ENCODE measurements at places on chromosomes 6 and 20.

DNA sequence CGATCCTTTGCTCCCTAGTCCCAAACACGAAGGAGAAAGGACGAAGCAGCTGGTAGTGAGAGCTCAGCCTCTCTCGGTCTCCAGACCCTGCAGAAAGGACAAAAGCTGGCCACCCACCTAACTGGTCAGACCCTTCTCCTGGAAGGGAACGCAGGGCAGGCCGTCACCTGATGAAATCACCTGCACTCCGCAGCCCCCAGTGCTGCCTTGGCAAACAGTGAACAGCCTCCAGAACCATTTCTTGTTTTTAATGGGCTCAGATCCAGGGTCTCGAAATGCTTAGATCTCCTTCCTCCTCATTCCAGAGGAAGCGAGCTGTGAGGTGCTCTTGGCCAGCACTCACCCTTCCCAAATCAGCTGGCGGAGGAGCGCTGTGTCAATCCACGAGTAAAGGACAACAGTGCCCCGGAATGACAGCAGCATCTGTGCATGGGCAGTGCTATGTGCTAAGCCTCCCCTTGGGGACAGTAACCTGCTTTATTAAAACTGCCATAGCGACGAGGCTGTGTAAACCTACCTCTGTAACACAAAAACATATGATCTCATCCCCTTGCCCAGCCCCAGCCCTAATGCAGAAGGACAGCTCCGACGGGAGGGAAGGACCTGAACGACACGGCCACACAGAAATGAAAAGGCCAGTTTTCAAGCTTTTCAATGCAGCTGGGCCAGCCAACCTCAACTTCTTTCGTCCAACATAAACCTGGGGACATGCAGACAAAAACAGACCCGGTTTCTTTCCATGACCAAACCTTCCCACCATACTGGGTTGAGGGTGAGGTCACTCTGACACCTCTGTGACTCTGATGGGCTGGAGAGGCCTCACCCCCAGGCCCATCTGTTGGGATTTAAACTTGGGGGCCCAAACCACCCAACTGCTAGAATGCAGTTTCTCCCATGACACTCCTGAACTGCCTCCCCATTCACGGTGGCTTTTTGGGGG, 43.3 kb downstream of the SULF2 start:
- no peak for DNase-seq

GRCh38 chr20:22824077-22824476, 211.0 kb upstream of the SSTR4 start:
- no peak for DNase-seq

- no peak for DNase-seq
Measured at GRCh38 chr6:105594821-105595220, 191.9 kb upstream of the PREP start.

DNA sequence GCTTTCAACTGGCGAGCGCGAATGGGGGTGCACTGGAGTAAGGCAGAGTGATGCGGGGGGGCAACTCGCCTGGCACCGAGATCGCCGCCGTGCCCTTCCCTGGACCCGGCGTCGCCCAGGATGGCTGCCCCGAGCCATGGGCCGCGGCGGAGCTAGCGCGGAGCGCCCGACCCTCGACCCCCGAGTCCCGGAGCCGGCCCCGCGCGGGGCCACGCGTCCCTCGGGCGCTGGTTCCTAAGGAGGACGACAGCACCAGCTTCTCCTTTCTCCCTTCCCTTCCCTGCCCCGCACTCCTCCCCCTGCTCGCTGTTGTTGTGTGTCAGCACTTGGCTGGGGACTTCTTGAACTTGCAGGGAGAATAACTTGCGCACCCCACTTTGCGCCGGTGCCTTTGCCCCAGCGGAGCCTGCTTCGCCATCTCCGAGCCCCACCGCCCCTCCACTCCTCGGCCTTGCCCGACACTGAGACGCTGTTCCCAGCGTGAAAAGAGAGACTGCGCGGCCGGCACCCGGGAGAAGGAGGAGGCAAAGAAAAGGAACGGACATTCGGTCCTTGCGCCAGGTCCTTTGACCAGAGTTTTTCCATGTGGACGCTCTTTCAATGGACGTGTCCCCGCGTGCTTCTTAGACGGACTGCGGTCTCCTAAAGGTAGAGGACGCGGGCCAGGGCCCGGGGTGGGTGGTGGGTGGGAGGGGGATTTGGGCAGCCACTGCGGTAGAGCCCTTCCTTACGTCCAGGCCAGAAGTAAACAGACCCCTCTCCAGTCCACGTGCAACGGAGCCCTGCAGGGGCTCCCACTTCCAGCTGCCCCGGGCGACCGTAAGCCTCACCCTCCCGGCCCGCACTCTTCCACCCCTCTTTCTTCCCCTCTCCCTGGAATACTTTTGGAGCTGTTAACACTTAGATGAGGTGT, 998 bp downstream of the BMP2 start:
- DNase-seq: no peak

DNA sequence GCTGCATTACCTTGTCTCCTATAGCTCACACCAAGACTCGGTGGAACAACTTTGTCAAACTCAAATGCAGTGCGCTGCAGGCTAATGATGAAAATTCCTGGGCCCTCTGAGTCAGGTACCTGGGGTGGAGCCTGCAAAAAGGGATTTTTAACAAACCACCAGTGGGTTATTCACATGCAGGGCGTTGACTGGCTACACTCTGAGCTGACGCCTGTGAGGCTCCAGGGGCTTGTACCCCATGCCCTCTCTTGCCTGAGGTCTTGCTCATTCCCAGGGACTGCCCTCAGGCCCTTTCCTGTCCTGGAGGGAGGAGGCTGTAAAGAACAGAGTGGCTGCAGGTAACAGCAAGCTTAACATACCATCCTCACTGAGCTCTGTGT, 9.2 kb downstream of the GTSF1L start:
- no peak for DNase-seq

GRCh38 chr6:157278171-157278570, 45.1 kb downstream of the TMEM242 start:
- DNase-seq: no peak

- no peak for DNase-seq
Measured at GRCh38 chr20:37363221-37364012, 17.5 kb downstream of the SRC start.

GRCh38 chr20:25529295-25529951, 55.9 kb downstream of the NINL start:
- DNase-seq: no peak

- no peak for DNase-seq
Measured at GRCh38 chr6:123458218-123458617, 178.5 kb downstream of the TRDN start.

- no peak for DNase-seq
Measured at GRCh38 chr6:143608906-143609305, 68.9 kb upstream of the PHACTR2 start.

DNA sequence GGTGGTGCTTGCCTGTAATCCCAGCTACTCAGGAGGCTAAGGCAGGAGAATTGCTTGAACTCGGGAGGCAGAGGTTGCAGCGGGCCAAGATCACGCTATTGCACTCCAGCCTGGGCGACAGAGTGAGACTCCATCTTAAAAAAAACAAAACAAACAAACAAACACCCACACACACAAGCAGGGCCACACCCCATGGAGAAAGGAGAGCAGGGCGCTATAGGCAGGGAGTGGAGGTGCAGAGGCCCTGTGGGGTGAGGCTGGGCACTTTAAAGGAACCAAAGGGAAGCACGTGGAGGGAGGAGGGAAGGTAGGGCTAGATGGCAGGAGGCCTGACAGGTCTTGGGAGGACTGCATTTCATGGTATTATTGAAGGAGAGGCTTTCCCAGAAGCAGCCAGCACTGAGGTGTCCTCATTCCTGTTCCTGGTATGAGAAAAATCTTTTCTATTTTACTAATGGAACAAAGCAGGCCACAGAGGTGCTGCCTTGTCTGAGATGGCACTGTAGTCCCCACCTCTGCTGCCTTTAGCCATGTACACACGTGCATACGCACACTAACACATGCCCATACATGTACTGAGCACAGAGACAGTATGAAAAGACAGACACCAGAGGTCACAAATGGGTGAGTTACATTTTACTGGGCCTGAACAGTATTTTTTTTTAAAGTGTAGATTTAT, 44.0 kb downstream of the BCAS4 start:
- DNase-seq: no peak

GRCh38 chr6:30776390-30777154, 32.2 kb upstream of the IER3 start:
- DNase-seq: no peak

GRCh38 chr20:5180933-5181332, 54.1 kb downstream of the CDS2 start:
- DNase-seq: no peak

GRCh38 chr6:133317704-133318103, 76.5 kb downstream of the EYA4 start:
- DNase-seq: no peak

DNA sequence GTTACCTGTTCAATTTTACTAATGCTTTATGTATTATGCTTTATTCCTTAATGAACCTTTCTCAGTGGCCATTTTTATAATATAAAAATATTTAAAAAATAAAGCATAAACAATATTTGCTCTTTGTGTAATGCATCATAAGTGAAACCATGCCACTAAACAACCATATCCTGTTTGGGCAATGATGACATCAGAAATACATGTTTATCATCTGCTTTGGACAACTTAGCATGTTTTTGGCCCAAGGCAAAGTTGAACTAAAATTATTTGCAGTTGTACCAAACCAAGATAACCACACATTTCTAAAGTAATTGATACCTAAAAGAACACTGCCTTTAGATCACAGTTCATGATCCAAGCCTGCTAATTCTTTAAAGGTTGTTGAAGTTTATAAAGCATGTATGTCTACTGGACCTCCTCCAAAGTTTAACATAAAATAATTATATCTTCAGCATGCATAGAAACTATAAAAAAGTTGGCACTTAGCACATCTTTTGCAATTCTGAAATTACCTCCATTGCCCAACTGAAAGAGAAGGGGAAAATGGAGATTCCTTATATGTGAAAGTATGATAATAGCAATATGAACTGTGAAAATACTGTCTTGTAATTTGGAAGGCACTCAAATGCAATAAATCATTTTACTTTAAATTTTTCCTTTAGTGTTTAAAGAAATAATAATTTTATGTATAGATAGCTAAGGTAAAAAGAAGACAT, 325.6 kb upstream of the RUNX2 start:
- no peak for DNase-seq

- no peak for DNase-seq
Measured at GRCh38 chr6:1724616-1725015, 114.9 kb downstream of the FOXC1 start.

DNA sequence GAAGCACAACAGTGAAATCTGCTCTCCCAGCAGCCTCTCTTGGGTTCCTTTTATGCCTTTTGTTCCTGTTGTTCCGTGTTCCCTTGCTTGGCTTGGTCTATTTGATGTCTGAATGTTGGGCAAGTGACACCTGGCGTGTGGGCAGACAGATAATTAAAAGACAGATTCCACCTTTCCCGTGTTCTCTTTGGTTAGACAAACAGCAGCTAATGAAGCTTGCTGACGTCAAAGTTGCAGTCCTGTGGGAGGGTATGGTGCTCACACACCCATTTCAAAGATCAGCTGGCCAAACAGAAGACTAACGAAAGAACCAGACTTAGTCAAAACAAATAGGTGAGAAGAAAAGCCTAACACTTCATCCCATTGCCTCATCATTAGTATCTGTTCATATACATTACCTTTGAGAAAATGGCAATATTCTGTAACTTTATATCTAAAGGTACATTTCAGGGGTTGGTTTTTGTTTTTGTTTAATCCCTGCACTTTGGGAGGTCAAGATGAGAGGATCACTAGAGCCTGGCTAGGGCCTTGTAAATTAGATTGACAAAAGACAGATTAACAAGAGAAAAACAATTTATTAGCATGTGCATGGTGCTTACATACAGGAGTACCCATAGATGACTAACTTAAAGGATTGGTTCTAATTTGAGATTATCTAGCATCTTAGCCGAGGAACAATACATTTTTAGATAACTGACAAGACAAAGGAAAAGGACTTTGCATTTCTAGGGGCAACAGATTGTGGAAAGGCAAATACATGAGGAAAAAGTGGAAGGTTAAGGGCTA, 48.9 kb upstream of the TNFRSF21 start:
- DNase-seq: no peak

DNA sequence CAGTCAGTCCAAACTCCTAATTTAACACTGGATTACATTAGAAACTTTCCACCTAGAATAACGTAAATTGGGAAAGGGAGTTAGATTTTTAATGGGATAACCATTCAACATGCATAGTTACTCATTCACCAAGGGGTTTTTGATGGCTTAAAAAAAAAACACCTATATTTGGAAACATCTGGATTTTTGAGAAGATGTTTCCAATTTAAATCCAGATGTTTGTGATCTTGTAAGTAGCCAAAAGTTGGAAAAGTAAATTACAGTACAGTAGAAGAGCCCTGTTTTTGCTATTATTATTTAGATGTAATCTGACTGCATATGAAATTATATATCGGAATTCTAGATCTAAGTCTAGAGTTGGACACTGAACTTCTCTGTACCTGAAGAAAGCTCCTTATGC, 478.2 kb downstream of the CD83 start:
- no peak for DNase-seq

- DNase-seq: no peak
Measured at GRCh38 chr20:8414586-8415274, 282.7 kb downstream of the PLCB1 start.

GRCh38 chr6:17589406-17590096, 10.6 kb upstream of the FAM8A1 start:
- DNase-seq: no peak

DNA sequence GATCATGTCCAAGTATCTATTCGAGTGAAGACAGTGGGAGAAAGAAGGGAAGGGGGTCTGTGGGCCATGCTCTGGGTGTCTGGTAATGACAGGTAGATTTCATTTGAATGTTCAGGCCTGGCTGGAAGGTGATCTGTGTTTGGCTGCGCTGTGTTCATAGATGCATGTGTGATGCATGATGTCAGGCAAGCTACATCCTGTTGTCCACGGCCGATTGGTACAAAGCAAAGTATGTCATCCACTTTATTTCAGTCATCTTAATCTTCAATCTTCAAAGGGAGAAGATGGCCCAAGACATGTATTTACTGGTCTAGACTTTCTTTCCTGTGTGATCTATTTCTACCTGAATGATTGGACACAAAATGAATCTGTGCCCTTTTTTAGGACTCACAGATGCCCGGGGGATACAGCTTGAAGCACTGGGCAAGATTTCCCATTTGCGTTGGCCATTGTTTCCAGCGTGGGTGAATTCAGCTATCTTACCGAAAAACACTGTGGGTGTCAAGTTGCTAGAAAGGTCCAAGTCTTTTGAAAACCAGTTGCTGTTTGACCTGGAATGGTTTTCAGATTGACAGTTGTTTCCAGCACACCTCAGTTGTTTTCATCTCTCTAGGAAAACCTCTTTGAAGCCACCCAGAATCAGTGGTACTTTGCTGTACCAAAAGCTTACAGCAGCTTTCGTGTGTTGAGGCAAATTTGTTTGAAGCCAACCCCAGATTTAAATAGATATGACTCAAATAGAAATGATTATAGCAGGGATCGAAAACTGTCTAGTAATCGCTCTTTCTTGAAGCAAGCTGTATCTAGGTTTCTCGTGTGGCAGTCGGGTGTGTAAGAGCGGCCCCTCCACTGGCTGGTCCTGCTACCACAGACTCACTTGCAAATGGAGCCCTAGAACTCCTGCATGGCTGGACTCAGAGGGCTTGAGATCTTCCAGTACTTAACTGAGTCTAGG, 27.2 kb downstream of the DUSP22 start:
- DNase-seq: no peak

- no peak for DNase-seq
Measured at GRCh38 chr6:17161076-17161475, 59.2 kb downstream of the STMND1 start.
